ENCODE measurements at places on chromosomes 11 and 22.

DNA sequence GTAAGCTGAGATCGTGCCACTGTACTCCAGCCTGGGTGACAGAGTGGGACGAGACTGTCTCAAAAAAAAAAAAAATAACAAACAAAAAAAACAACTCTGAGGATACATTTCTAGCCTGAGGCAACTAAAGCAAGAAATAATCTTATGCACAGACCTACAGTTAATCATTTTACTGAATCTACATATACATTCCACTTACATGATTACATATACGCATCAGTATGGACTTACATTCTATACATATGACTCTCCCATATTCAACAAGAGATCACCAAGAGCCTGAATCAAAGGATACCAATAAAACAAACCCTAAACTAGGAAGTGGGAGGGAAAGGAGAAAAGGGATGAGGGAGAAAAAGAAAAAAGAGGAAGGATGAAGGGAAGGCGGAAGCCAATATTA, 1.1 kb downstream of the ALG8 start:
- DNase-seq = no peak

DNA sequence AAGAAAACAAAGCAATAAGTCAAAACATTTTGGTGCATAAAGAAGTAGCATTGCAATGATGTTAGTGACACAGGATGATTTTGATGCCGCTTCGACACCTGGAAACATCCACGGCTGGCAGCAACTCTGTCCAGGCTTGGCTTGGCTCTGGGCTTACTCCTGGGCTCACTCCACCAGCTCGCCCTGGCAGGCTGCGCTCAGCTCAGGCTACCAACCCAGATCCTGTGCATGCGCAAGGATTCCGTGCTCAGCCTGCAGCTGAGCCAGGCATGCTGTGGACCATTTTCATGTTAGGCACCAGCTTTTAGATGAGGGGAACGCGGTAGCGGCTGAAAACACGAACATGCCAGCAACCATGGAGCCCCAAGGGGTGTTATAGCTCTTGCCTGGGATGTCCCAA, 66.0 kb downstream of the SLC25A17 start:
- DNase-seq = no peak

DNA sequence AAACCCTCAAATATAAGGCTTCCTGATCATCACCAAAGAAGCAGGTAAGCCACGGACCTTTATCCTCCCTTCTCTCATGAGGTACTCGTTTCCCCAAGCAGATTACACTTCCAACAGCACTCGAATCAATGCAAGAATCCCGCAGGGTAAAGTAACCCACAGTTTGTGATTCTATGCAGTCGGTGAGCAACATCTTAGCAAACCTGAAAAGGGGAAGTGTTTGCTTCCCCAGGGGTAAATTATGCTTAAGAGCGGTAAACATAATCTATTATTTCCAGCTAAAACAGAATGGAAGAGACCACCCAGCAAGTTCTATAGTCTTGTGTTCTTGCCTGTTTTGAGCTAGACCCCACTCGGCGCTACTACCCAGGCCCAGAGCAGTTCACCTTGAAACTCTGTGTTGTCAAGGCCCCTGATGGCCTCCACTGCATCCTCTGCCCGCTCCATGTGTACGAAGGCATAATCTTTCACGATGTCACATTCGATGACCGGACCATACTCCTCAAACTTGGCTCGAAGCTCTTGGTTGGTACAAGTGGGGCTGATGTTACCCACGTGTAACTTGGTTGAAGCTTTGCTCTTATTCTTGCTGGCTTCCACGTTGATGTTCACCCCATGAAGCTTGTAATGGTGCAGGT, 1.3 kb downstream of the RBM4B start:
- DNase-seq = no peak

- no peak for DNase-seq
These were observed 9.4 kb upstream of the GRIK4 start for GRCh38 chr11:120501976-120502755.

- no peak for DNase-seq
These were observed 12.2 kb upstream of the RHOD start for GRCh38 chr11:67044496-67044895.

- DNase-seq = no peak
These were observed 2.2 kb upstream of the NEFH start for GRCh38 chr22:29477723-29478318.

- DNase-seq = no peak
These were observed 12.1 kb downstream of the DPP3 start for GRCh38 chr11:66492161-66492865.

DNA sequence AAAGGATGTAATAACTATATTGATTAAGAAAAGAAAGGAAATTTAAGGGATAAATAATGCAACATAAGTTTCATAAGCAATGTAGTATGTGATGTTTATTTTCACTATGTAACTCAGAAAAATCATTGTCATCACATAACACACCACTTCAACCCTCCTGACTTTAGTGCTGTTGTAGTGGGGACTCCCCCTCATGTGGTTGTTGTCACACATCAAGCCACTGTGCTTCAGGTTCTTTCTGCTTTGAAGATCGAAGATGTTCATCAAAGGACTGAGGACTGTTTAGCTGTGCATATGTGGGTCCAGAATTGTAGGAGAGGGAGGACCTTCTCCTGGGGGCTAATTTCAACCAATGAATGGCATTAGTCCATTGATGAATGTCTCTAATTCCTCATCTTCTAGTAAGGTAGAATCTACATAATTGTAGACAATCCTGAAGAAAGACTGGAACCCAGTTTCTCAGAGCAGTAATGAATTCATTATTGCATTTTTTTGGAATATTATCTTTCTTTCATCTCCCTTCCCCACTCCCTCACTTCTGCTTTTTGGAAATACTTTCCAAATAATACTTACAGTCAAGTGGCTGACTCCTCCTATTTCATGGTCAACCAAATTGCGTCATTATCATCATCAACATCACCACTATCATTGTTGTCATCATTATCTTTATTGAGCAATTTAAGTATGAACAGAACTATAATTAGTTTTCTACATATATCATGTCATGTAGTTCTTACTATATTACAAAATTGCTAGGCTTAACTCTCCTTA, 9.8 kb upstream of the CARD16 start:
- no peak for DNase-seq

- no peak for DNase-seq
These were observed 7.7 kb downstream of the BLID start for GRCh38 chr11:122108192-122108799.

- no peak for DNase-seq
These were observed 231.1 kb downstream of the SWAP70 start for GRCh38 chr11:9895006-9895405.

DNA sequence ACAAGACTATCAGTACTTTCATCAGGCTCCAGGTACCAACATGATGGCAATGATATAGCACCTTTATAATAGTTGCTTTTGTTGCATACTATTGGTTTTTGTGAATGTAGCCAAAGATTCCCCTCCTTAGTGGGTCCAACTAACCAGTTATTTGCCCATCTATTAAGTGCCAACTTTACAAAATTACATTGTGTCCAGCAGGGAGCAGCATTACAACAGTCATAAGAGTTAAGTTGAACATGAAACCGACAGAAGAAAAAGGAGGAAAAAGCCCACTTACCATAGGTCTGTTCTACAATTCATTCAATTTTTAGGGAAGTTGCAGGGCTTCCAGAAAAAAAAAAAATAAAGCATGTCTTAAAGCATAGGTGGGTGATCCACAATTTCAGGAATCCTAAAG, 21.6 kb downstream of the IMMP1L start:
- peak; percentile 21 for DNase-seq

- no peak for DNase-seq
These were observed 3.4 kb downstream of the MMP3 start for GRCh38 chr11:102840018-102840417.

- no peak for DNase-seq
These were observed 729.3 kb downstream of the NTM start for GRCh38 chr11:132099692-132100091.

- peak; percentile 11 for DNase-seq
These were observed 19.2 kb downstream of the NPTXR start for GRCh38 chr22:38824585-38824984.

GRCh38 chr11:84890676-84891075, 736.5 kb downstream of the DLG2 start:
- no peak for DNase-seq

DNA sequence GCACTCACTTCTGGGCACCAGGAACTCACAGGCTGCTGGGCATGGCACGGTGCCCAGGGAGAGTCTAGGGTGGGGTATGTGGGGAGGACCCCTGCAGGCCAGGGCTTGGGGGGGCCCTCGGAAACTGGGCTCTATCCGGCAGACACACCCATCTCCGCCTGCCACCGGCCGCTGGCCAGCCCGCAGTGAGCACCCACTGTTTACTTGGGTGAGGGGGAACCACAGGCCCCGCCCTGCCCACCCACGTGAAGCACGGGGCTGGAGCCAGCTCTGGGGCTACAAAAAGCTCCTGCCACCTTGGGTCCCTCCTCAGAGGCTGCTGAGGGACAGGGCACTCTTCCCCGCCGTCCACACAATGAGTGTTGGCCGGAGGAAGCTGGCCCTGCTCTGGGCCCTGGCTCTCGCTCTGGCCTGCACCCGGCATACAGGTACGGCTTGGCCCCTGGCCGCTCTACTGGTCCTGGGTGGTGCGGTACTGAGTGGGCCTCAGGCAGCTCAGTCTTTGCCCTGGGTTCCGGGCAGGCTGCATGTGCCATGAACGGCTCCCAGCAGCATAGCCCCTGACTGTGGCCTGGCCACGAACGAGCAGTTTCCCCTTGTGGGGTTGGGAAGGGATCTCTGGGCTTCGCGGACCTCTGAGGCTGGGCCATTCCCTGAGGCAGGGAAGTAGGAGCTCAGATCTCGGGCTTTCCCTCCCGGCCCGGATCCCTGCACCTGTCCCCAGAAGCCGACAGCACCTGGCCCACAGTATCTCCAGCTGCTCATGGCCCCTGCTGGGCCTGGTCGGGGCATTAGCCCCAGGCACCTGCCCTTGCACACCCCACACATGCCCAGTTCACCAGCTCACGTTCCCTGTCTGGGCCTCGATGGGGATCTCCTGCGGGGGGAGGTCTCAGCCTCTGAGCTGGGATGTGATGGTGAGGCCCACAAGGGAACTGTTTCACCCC, at the start of gene MUC5AC:
TSS of gene MUC5AC (plus strand) at position 309 of the 947 bp plus-strand sequence. CDS start at position 356, 47 bp downstream.
- DNase-seq = no peak

- no peak for DNase-seq
These were observed 639 bp downstream of the TRIOBP start for GRCh38 chr22:37697538-37697835.

DNA sequence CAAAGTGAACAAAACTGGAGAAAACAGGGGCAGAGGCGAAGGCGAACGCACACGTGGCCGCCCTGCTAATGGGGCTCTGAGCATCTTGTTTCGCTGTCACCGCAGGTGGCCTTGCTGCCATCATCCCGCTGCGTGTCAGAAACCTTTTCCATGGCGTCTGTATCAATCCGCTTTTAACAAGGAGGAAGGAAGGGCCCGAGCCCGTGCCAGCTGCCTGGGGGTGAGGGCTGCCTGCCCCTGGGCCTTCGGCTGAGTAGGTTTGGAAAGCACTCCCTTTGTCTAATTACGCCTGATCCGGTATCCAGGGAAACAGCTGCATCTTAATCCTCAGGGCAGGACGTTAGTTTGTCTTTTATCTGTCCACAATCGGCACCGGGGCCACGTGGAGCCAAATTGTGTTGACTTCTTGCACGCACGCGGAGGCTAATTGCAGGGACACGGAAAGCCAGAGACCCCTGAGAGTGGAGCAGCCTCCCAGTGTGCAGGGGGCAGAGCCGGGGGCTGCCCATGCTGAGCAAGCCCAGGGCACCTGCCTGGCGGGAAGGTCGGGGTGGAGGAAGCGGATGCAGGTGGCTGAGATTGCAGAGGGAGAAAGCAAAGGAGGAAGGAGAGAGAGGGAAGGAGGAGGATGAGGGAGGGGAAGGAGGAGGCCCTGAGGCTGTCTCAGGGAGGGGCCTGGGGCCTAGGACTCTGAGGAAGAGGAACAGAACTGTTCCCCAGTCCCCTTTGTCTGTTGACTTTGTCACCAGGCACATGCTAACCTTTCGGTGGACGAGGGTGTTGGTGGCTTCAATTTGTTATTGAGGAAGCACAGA, 19.2 kb upstream of the TH start:
- DNase-seq = no peak

- no peak for DNase-seq
These were observed 412 bp downstream of the FGF19 start for GRCh38 chr11:69703453-69703767.

DNA sequence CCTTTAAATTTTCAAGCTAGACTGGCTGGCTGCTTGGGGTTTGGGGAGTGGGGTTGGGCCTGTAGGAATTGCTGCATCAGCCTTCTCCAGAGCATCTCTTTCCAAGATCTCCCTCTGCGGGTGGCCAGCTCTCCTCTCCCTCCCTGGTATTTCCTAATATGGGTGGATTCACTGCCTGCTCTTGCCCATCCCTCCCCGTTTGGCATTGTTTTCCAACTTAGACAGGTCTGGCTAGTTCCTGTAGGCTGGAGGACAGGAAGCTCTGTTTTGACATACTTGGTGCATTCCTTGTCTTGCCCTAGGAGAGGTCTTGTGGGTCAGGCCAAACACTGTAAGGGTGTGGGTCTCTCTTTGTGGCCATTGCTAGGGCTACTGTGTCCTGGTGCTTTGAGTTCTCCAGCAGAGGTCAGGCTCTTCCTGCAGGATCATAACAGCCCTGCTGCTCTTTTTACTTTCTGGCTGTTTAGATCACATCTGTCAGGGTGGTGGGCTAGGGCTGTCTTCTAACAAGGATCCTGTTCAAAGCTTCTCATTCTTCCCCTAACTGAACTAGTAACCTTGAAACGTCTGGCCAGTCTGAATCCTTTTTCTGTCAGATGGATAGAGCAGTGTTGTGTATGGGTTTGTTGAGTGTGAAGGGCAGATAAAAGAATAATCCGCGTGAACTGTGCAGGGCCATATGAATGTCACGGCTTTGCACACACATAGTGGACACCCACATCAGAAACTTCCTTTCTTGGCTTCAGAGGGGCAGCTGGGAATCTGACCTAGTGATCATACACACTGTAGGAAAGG, 18.3 kb upstream of the MICALL1 start:
- no peak for DNase-seq

DNA sequence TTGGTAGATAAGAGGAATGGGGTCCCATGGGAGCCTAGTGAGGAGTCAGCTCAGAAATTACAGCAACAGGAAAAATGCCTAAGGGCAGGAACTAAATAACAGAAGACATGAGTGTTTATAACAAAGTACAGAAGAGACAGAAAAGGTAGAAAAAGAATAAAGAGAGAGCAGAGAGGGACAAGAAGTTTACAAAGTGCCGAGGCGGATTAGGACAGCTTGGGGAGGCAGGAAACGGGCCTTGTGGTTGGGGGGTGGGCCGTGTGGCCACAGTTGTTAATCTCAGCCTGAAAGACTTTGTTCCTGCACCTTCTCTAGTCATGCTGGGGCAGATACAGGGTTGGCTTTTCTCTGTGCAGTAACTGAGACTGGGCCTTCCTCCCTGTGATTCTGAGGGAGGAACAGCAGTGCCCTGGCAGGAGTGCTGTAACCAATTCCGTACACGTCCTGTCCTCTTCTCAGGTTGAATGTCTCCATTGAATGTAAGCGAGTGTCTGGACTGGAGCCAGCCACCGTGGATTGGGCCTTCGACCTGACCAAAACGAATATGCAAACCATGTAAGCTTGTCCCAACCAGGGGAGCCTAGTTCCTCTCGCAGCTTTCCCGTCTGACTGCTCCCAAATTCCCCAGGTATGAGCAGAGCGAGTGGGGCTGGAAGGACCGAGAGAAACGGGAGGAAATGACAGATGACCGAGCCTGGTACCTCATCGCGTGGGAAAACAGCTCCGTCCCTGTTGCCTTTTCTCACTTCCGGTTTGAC, 13.2 kb downstream of the NAA40 start:
- peak; percentile 39 for DNase-seq

- DNase-seq = no peak
These were observed 34.8 kb downstream of the NEU3 start for GRCh38 chr11:75023446-75024067.

GRCh38 chr11:2531277-2531986, 86.6 kb downstream of the KCNQ1 start:
- DNase-seq = peak; percentile 65

- DNase-seq = no peak
These were observed 406.5 kb upstream of the NARS2 start for GRCh38 chr11:78981153-78981552.

All from CD4-positive, alpha-beta T cell treated with Interleukin-2 at 100 ng/mL for 4 hours (primary cell).